ENCODE measurements at places on chromosomes 16 and 17.

DNA sequence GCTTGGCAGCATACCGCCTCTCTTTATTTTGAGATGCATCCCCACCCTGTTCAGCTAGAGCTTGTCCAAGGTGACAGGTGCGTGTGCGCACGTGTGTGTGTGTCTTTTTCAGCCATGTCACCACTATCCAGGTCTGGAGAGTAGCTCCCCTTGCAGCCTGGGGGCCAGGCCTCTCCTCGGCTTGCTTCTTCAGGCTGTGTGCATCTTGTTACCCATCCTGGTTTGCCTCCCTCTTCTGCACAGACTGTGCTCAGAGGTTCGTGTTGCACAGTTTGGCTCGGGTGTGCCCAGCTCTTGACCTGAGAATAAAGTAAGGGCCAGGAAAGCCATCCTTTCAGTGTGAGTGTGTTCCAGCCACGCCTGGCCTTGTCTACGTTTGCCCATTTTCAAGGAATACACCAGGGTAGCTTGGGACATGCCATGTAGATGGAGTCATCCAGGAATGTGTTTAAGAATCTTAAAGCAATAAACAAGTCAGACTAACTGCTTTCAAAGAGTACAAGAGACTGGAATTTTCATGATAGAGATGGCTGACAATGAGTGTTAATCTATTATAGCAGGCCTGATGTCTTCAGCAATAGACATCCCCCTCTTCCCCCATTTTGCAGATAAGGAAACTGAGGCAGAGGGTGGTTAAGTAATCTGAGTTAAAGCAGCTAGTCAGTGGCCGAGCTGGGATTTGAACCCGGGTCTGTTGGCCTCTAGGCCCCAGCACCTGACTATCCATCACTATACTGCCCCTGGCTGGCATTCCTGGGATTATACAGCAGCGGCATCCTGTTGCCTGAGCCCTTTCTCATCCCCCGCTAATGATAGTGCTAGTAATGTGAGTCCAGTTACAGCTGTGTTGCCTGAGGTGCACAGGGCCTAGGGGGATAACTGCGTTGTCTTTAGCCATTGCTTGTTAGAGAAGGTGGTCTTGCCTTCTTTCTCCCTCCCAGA is 77.9 kb downstream of the KSR1 start:
- ATAC-seq: no peak

DNA sequence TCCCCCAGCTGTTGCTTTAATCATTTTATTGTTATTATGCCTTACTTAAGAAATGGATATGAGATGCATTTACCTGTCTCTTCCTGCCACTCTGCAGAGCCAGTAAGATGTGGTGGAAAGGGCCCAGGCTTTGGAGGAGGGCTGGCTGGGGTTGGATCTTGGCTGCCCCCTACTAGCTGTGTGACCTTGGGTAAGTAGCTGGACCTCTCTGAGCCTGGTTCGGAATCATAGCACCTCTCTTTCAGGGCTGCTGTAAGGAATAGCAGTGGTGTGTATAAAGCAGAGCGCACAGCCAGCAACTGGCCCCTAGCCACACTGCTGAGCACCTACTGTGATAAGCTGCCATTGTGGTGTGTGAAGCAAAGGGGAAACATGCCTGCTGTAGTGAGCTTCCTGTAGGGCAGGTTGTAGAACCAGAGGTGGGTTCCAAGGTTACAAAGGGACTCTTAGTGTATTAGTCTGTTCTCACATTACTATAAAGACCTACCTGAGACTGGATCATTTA is 23.9 kb downstream of the MAPT start:
- no peak for ATAC-seq

DNA sequence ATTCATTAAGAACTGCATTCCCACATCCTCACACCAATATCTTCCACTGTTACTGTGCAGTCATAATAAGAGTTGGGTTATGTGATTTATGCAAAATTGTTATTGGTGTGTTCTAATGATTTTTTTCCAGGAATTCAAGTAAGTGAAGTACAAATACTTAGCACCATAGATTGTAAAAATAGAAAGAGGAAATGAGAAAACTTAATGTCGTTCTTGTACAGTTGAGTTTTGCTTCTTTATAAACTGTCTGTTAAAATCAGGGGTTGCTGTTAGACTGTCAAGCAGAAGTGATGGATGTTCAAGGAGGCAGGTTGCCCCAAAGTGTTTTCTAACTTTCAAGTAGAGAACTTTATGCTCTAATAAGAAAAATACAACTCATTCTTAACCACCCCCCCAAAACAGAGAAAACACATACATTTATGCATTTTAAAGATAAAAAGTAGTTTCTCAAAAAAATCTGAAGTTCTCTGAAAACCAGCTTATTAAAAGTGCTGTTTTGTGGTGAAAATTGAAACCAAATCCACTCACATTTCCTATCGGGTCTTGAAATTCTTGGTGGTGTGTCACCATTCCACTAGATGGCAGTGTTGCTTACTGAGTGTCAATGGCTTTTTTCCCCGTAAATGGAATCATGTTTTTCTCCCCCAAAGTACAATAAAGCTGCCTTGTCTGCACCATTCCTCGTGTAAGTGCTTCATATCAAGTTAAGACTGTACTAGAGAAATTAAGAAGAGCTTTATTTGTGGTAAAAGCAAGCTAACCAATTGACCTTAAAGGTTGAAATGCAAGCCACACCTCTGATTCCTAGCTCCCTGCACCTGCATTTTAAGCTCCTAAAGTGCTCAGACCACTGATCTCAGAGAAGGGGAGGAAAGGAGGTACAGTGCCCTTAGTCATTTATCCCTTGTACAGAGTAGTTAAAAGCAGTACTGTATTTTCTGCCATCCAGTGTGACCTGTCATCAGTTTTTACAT is 4.7 kb upstream of the IGSF6 start:
- ATAC-seq: peak; percentile 44

GRCh38 chr17:32896647-32897258 is 19.8 kb upstream of the MYO1D start:
- ATAC-seq: no peak

Data from activated CD4-positive, CD25-positive, alpha-beta regulatory T cell treated with anti-CD3 and anti-CD28 coated beads, Interleukin-2, amount 50 U/mL, for 24 hours (primary cell).